ENCODE measurements at places on chromosomes 5 and 9.
A peak's percentile ranks its signal among the peaks of the same experiment; 100 is the strongest.

GRCh38 chr9:104997536-104997935 is 69.6 kb upstream of the ABCA1 start:
- no peak for DNase-seq

DNA sequence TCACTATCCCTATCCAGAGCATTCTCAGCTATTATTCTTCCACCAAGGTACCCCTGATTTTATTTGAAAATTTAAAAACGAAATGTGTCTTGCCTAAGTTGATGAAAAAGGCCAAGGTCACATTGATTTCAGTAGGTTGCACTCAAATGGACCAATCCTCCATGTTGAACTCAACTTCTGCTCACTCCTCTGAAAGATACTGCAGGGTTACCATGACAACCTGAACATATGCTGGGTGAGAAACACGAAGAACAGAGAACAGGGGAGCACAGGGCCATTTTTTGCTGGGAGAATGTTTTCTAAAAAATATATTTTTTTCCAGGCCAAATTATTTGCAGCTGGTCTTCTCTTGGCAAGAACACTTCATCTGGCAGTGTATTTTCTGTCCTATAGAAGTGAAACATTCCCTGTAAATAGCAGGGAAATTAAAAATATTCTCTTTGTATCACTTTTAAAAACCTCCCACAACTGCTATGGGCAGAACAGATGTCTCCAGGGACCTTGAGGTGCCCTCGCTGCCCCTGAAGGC is 215.9 kb downstream of the NXNL2 start:
- no peak for DNase-seq

- no peak for DNase-seq
Observed at GRCh38 chr9:21679432-21679831, 123.0 kb upstream of the MTAP start.

- DNase-seq, result no peak
Observed at GRCh38 chr9:694403-695154, 146.9 kb upstream of the DMRT1 start.

DNA sequence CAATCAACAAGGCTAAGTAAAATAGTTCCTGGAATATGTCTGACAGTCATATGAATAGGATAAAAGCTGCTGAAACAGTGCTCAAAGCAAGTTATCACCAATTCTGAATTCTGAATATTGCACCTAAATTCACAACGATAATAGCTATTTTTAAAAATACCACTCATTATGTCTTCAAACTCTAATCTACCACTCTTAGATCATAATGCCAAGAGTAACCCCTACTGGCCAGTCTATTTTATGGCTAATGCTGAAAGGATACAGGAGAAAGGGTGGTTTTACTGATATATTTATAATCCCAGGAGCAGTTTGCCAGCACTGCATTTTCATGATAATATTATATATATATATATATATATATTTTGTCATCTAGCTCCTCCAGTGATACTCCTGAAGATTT is 232.8 kb downstream of the PDE4D start:
- DNase-seq, result no peak

GRCh38 chr5:158456756-158457155 is 597.8 kb upstream of the CLINT1 start:
- DNase-seq, result no peak

- no peak for DNase-seq
Observed at GRCh38 chr9:135307300-135307699, 172.3 kb upstream of the PPP1R26 start.

- no peak for DNase-seq
Observed at GRCh38 chr5:81505672-81506071, 111.7 kb upstream of the ACOT12 start.

GRCh38 chr5:67301285-67301903 is 104.8 kb upstream of the CD180 start:
- DNase-seq, result no peak

DNA sequence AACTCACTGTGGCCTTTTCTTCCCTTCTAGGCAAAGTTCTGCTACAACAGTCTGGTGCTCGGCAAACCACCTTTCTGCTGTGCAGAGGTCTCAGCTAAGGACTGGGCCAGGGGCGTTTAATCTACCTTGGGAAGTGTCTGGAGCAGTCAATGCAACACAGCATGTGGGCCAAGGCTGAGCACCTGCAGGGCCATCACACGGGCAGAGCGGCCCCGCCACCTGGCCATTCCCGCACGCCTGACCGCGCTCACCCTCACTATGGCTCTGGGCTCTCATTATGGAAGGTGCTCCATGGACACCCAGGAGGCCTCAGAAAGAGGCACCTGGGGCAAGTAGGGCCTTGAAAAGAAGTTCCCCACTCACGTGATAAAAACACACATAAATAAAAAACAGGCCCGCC is 65.7 kb upstream of the TBC1D9B start:
- no peak for DNase-seq

GRCh38 chr5:68685863-68686262 is 408.0 kb upstream of the SLC30A5 start:
- DNase-seq, result no peak

- no peak for DNase-seq
Observed at GRCh38 chr5:179330186-179330900, 14.9 kb downstream of the ADAMTS2 start.

GRCh38 chr5:73825736-73826135 is 199.7 kb downstream of the ARHGEF28 start:
- DNase-seq, result no peak

GRCh38 chr5:78234804-78235203 is 59.7 kb downstream of the AP3B1 start:
- no peak for DNase-seq

DNA sequence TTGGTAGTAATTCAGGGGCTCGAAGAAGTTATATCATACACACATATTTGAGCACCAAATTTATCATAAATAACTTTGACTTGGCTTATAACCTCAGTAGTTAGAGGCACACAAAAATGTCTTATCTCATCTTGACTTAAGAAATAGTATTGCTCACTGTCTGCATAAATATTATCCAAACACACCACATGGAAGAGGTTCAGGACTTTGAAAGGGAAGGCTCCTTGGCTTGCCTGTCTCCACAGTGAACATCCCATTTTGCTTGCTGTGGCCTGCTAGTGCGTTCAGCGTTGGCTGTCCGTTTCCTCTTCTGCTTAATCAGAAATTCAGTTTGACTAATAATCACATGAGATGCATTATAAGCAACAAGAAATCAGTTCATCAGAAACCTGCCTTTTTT is 13.9 kb downstream of the GRXCR2 start:
- peak; percentile 7 for DNase-seq

DNA sequence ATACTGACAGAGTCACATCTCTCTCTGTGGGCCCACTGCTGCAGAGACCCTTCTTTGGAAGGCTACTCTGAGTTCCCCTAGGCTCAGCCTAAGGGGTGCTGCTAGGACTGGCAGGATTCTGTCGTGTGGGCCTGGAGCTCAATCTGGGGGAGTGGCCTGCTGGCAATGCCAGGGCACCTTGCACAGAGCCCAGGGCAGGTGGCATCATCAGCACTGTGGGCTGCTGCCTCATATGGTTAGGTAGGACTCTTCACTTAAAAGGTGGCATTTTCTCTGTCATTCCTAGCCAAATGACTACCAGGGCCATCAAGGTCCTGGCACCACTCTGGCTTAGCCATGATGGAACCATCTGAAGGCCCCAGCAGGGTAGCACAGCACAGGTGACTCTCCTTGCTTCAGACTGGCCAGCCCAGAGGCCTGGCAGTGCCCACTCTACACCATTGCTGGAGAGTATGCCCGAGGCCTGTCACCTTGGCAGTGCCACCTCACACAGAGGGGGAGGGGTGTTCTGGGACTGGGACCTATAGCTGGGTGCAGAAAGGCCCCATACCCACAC is 21.9 kb downstream of the PITX1 start:
- no peak for DNase-seq

GRCh38 chr5:151164687-151165392 is 7.3 kb upstream of the ANXA6 start:
- peak; percentile 76 for DNase-seq

- no peak for DNase-seq
Observed at GRCh38 chr9:114149765-114150340, 5.5 kb upstream of the COL27A1 start.

DNA sequence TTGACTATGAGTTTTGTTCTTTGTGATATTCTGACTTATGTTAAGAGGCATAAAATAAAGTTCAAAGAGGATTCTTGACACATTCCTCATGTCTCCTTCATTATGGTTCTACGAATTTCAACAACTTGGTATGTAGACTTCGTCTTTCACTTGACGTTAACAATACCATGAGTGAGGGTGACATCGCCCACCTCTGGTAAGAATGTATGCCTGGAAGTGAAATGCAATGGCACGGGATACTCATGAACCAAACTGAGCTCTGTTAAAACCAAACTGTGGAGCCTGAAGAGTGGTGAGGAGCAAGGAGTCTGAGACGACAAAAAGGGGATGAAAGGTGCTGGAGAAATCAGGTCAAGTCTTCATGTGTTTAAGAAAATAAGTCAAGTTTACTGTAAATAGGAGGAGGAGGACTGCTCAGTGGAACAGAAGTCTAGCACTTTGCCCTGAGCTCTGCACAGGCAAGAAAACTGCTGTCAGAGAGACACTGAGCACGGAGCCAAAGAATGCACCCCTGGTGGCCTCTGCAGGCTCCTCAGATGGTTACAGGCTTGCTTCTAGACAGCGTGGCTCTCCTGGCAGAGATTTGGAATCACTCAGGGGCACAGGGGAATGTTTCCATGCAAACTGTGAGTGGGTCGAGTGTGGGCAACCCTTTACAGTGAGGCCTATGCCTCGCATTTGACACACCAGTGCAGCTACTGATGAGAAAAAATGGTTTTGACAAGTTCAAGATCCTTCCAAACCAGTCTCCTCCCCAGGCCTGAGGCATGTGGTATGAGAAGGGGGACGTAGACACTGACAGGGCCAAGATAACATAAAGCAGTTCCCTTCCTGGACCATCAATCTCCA is 470.1 kb downstream of the IRX1 start:
- no peak for DNase-seq

- DNase-seq, result no peak
Observed at GRCh38 chr9:125744616-125745015, 2.6 kb upstream of the PBX3 start.

DNA sequence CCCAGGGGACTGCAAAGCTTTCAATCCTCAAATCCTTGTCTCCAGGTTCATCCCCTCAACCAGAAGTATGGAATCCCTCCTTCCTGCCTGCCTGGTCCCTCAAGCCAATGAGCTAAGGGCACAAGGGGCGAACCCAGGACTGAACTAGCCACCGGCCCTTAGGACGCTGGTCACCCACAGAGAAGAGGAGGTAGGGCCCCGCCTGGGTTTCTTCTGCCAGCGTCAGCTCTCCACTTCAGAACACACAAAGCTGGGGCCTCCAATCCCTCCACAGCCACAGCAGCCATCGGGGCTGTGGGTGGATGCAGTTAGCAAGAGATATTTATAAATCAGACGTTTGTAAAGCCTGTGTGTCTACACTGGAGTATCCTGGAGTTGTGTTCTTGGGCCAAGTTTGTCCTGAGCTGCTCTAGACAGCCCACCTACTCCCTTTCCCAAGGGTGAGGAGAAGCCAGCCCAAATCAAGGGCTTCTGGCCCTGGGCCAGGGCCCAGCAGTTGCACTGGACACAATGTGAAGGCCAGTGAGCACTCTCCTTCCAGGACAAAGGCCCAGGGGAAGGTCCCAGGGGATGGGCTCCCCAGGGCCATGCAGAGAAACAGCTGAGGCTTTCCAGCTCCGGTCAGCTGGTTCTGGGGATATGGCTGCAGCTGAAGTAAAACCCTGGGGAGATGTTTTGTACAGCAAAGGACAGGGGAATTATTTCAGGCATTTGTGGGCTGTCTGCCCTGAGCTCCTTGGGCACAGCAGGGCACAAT is 18.9 kb downstream of the AMBP start:
- DNase-seq, result no peak

- no peak for DNase-seq
Observed at GRCh38 chr5:6480133-6481051, 31.7 kb downstream of the UBE2QL1 start.

- DNase-seq, result no peak
Observed at GRCh38 chr9:4792054-4792571, 631 bp upstream of the RCL1 start.

DNA sequence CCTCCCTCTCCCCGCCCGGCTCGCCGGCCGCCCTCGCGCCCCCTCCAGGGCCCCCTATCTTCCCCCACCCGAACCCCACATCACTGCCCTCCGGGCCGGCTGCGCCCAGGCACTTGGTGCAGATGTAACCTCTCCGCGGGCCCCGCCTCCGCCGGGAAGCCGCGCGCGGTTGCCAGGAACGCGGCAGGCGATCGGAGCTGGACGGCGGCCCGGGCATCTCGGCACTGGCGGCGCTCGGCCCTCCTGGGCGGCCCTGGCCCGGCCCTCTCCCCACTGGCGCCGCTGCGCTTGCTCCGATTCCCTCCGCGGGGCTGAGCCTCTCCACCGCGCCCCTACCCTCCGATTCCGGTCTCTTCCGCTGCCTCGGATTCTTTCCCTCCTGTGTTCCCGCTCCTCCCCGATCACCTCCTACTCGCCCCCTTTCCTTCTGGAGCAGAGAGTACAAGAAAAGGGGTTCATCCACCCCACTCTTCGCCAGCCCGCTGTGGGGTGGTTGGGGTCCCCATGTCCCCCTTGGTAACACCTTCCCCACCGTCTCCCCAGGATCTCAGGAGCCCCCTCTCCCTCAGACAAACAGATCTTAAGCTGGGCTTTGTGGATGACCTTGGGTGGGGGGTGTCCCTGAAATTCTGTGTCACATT is 70.6 kb downstream of the C9orf50 start:
- DNase-seq, result no peak

DNA sequence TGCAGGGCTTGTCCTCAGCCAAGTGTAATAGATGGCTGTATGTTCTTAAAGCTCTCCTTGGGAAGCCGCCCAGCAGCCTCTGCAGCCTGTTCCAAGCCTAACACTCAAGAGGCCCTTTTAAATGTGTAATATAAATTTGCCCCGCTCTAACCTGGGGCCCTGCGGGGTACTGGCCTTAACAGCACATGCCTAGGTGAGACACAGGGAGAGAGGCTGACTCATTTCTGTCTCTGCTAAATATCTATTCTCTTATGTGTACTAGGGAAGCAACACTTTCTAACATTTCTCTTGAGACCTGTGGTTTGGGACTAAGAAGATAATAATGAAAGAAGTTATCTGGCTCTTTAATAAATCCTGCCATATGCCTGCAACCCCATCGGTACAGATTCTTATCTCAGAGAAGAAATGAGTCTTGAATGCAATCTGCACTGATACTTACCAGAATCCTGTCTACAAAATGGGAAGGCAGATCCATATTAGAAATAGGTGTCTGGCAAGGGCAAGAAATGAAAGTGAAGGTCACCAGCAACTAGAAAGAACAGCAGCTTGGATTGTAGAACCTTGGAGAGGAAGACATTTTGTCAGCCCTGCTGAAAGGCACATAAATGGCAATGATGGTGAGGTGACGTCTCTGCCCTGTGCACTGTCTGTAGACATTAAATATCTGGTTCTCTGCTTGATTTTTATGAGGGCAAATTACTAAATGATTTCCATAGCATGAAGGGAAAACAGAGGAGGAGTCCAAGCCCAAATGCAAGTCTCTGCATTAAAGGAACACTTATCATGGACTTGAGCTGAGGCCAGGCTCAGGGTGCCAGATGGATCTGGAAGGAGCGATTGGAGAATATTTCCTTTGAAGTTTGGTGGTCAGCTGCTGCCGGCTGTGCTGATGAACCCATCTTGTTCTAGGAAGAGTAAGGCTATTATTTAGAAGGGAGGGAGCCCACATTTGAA is 14.5 kb upstream of the TGFBI start:
- no peak for DNase-seq

All from hematopoietic multipotent progenitor cell treated with erythropoietin and hydrocortisone succinate and interleukin-3 and kit ligand, for 17 days (in vitro differentiated cells).